Spleen (tissue), 13 donors: ENCODE measurements at places on chromosomes 3 and 15.

- peaks cover 21% of the 10 kb centered on the region for H3K27me3 ChIP-seq
- H3K27ac ChIP-seq = peak overlapping the region; percentile 44
- H3K4me3 ChIP-seq = peak overlapping the region; percentile 46
- peaks cover 64% of the 10 kb centered on the region for H3K4me1 ChIP-seq
These were observed 1.0 kb downstream of the IQSEC1 start for GRCh38 chr3:13072239-13072599.

DNA sequence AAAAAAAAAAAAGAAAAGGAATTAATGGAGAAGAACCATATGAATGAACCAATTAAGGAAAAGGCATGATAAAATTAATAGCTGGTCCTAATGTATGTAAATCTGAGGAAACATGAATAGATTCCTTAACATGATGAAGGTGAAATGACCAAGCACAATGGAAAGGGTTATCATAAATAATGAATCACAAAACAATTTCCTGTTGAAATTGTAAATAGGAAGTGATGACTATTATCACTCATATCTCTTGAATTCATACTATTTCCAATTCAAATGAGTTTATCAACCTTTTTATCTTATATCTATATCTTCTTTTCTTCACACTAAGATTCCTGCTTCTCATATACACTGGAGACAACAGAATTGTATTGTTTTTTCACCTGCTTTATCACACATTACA, 32.0 kb downstream of the AADACL2 start:
- H3K4me1 ChIP-seq = peaks cover 1% of the 10 kb centered on the region
- H3K27me3 ChIP-seq = no peaks in the 10 kb centered on the region
- DNase-seq = no peak
- no peak overlapping the region for H3K4me3 ChIP-seq

GRCh38 chr3:43497422-43497821, 124.4 kb downstream of the ANO10 start:
- H3K27ac ChIP-seq = no peak overlapping the region
- H3K27me3 ChIP-seq = no peaks in the 10 kb centered on the region
- H3K36me3 ChIP-seq = no peaks in the 10 kb centered on the region
- DNase-seq = no peak
- no peak overlapping the region for H3K4me3 ChIP-seq
- H3K4me1 ChIP-seq = peaks cover 39% of the 10 kb centered on the region

- H3K36me3 ChIP-seq = no peaks in the 10 kb centered on the region
- H3K4me3 ChIP-seq = no peak overlapping the region
- no peak for DNase-seq
These were observed 330.7 kb upstream of the SLCO3A1 start for GRCh38 chr15:91522605-91523332.

- no peaks in the 10 kb centered on the region for H3K36me3 ChIP-seq
- H3K27me3 ChIP-seq = no peaks in the 10 kb centered on the region
- no peak overlapping the region for H3K4me3 ChIP-seq
- no peak for DNase-seq
- peak overlapping the region; percentile 29 for H3K27ac ChIP-seq
These were observed 46.1 kb upstream of the MAP3K13 start for GRCh38 chr3:185316740-185317412.

GRCh38 chr3:141828890-141829289, 47.6 kb upstream of the ATP1B3 start:
- no peak for DNase-seq
- H3K36me3 ChIP-seq = no peaks in the 10 kb centered on the region
- no peaks in the 10 kb centered on the region for H3K27me3 ChIP-seq
- H3K27ac ChIP-seq = no peak overlapping the region
- no peak overlapping the region for H3K4me3 ChIP-seq

DNA sequence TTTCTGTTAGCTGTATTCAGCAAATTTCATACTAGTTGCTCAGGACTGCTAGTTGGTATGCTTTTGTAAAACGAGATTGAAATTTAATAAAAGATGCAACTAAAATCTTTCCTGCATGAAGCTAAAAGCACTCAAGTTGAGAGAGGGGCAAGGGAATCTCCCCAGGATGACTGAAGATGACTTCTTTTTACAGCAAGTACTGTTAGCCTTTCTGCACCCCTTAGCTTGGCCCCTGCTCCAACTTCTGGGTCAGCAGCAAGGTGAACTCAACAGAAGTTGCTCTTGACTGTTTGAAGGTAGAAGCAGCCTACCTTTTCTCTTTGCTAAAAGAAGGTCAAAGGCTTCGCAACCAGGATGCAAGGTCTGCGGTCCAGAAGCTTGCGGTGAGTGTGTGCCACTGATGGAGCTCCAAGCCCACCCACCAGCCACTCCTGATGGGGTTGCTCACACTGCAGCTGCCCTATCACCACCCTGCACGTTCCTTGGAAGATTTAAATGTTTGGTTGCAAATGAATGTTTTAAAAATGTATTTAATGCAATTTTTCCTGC, 32.5 kb downstream of the NME9 start:
- no peaks in the 10 kb centered on the region for H3K27me3 ChIP-seq
- H3K36me3 ChIP-seq = peaks cover 44% of the 10 kb centered on the region
- DNase-seq = no peak
- no peak overlapping the region for H3K27ac ChIP-seq
- no peak overlapping the region for H3K4me3 ChIP-seq

DNA sequence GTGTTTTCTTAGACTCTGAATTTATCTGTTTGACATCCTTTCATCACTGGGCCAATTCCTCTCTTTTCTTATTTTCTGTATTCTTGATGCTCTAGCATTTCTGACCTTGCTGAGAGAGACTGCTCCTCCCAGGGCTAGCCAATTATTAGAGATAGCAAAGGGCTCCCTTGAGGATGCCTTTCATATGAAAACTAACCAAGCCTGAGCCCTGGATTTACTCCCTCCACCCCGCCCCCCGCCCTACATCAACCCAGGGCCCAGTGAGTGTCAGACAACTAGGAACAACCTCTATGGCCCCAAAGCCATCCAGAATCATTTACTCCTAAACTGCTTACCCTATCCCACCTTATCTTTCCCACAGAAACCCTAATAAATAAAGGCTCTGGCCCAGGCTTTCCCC, 69.7 kb upstream of the LARS2 start:
- no peak overlapping the region for H3K27ac ChIP-seq
- H3K36me3 ChIP-seq = no peaks in the 10 kb centered on the region
- no peak for DNase-seq
- no peak overlapping the region for H3K4me3 ChIP-seq
- no peaks in the 10 kb centered on the region for H3K4me1 ChIP-seq

DNA sequence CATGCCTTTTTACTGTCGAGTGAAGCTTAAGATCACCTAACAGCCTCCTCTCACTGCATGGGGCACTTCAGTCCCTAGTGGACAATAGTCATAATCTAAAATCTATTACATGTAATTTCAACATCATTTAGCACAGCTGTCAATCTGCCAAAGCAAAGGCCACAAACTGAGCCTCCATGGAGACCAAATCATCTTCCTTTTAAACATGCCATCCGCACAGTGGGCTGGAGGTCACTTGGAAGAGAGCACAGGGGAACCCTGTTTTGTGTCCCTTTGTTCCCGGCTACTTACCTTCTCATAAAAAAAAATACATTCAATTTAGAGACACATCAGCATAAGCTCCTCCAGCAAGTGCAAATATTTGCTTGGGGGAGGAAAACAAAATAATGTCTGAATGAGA, 167.3 kb downstream of the SQOR start:
- DNase-seq = no peak
- H3K4me3 ChIP-seq = no peak overlapping the region
- H3K27me3 ChIP-seq = no peaks in the 10 kb centered on the region
- H3K4me1 ChIP-seq = no peaks in the 10 kb centered on the region

DNA sequence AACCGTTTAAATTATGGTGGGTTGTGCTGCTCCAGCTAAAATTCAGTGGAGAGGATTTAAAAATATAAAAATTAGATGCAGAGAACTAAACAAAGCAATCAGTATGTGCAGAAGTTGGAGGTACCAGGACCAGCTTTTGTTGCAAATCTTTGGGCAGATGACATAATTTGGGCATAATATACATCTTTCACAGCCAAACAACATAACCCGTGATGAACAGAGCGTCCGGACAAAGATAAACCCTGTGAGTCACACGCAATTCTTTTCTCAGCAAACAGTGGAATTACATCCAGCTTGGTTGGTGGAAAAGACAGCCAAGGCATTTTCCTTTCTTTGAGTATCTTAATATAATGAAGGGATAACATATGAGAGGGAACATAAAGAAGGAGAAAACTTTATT, 419.4 kb upstream of the ADAMTS9 start:
- H3K27ac ChIP-seq = no peak overlapping the region
- no peaks in the 10 kb centered on the region for H3K36me3 ChIP-seq
- no peak for DNase-seq
- H3K4me1 ChIP-seq = no peaks in the 10 kb centered on the region

DNA sequence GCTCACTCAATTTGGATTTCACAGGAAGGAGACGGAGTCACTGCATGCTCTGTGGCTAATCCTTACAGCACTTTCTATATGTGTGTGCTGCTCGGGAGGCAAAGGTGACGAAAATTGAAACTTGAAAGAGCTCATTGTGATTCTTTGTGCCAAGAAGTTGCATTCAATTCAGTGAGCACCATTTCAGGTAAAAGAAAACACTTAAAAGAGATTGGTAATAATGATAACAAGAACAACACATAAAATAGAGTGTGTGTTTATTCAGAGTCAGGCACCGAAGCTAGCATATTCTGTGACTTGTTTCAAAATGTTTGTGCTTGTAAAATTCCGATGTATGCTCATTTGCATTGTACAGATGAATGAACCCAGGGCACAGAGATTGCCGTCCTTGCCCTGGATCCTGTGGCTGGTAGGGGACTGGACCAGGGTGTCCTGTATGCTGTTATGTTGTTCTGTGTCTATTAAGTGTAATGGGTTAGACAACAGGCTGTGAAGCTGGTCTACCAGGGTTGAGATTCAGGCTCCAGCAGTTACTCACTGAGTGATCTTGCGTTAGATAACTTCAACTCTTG, 193.3 kb upstream of the PROK2 start:
- DNase-seq = no peak
- no peak overlapping the region for H3K27ac ChIP-seq
- no peaks in the 10 kb centered on the region for H3K36me3 ChIP-seq
- no peaks in the 10 kb centered on the region for H3K4me1 ChIP-seq
- H3K27me3 ChIP-seq = no peaks in the 10 kb centered on the region
- H3K4me3 ChIP-seq = no peak overlapping the region

GRCh38 chr3:33355611-33356010, 78.4 kb downstream of the FBXL2 start:
- DNase-seq = no peak
- no peaks in the 10 kb centered on the region for H3K4me1 ChIP-seq
- H3K4me3 ChIP-seq = no peak overlapping the region
- H3K27me3 ChIP-seq = no peaks in the 10 kb centered on the region
- no peaks in the 10 kb centered on the region for H3K36me3 ChIP-seq

DNA sequence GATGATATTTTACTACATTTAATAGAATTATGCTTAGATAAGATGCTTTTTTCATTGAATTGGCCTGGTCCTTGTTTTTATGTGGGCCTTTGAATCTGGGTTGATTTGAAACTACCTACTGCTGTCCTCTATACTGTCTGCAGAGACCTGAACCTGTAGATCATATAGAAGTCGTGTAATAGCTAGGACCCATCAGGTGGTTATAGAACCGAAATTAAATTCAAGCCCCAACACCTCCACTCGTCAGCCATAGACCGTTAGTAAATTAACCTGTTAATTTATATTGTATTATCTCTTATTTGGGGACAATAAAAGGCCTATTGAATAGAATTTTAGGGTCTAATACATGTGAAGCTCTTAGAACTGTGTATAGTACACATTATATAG, 108.4 kb downstream of the MBNL1 start:
- H3K27me3 ChIP-seq = no peaks in the 10 kb centered on the region
- H3K36me3 ChIP-seq = peaks cover 19% of the 10 kb centered on the region
- DNase-seq = no peak
- peak overlapping the region; percentile 72 for H3K27ac ChIP-seq
- H3K4me3 ChIP-seq = no peak overlapping the region

DNA sequence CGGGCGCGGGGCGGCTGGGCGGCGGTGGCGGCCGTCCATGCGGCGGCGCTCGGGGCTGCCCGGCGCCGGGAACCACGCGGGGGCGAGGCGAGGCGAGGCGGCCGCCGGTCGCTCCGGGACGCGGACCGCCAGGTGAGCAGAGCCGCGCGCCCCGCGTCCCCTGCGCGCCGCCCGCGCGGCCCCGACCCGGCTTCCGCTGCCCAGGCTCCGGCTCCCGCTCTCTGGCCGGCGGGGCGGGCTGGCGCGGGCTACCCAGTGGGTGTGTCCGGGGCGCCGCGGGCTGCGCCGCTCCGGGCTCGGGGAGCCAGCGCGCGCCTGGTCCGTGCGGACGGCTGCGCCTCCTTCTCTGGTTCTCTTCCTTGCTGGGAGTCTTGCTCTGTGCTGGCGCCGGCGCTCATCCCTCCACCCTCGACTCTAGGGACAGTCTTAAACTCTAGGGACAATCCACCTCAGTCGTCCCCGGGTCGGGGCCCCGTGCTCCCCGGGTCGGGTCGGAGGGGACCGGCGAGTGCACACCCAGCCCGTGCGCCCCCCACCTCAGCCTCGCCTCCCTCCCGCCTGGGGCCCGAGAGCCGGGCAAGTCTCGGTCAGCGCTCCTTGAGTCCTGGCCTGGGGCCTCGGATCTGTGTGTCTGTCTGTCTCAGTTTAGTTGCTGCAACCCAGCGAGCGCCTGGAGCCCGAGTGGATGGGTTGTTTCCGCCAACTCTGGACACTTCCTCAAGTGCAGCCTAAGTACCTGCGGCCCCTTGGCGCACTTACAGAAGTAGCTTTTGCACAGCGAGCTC, 488 bp downstream of the THSD4 start:
- DNase-seq = no peak
- no peak overlapping the region for H3K4me3 ChIP-seq
- peaks cover 7% of the 10 kb centered on the region for H3K27me3 ChIP-seq
- peaks cover 19% of the 10 kb centered on the region for H3K4me1 ChIP-seq
- peak overlapping the region; percentile 7 for H3K27ac ChIP-seq

- no peak overlapping the region for H3K4me3 ChIP-seq
- no peaks in the 10 kb centered on the region for H3K27me3 ChIP-seq
- no peaks in the 10 kb centered on the region for H3K4me1 ChIP-seq
- no peak overlapping the region for H3K27ac ChIP-seq
These were observed 268.6 kb downstream of the RORA start for GRCh38 chr15:60960517-60960916.

GRCh38 chr3:100297784-100298183, 36.8 kb upstream of the NIT2 start:
- H3K27me3 ChIP-seq = no peaks in the 10 kb centered on the region
- peaks cover 24% of the 10 kb centered on the region for H3K36me3 ChIP-seq
- no peak overlapping the region for H3K27ac ChIP-seq
- H3K4me3 ChIP-seq = no peak overlapping the region

DNA sequence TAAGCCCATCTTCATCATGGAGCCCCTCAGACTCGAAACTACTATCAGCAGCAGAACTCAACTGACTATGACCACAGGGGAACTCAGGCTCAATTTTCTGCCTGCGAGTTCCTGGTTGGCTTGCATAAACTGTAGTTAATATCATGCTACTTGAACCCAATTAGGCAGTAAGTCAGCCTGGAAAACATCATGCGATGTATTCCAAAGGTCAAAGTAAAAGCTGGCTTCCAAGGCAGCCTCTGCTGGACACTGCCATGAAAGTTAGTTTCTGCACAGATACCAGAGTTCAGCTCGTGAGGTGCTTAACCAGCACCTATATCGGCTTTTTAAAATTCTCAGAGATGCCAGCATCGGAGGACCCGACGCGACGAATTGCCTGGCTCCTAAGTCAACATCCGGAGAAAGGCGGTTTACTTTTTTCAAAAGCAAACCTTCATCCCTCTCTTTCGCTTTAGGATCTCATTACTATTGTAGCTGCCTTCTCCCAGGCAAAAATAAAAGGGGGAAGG, 3.8 kb downstream of the ANP32A start:
- H3K4me3 ChIP-seq = peak overlapping the region; percentile 97
- H3K27ac ChIP-seq = peak overlapping the region; percentile 97
- peaks cover 59% of the 10 kb centered on the region for H3K4me1 ChIP-seq
